ENCODE measurements at places on chromosomes 7 and 10. TPM values are rescaled to one million over a fixed set of nuclear protein-coding genes. Genes with fewer than 3 reads are reported as not detected.

DNA sequence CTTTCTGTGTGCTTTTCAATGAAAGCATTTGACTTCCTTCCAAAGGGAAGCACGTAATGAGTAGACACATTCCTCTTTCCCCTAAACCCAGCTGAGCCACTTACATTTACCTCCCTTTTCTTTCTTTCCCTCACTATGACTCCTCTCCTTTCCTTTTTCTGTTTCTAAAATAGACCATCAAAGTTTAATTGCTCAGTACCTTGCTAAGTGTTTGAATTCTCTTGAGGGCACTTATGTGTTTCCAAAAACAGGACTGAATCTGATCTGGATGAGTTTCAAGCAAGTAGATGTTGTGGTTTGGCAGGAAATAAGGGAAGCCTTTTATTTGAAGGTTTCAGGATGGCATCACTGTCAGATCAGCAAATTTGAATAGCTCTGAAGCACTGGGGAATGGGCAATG, 396.2 kb downstream of the REEP3 start:
- no peak for DNase-seq

DNA sequence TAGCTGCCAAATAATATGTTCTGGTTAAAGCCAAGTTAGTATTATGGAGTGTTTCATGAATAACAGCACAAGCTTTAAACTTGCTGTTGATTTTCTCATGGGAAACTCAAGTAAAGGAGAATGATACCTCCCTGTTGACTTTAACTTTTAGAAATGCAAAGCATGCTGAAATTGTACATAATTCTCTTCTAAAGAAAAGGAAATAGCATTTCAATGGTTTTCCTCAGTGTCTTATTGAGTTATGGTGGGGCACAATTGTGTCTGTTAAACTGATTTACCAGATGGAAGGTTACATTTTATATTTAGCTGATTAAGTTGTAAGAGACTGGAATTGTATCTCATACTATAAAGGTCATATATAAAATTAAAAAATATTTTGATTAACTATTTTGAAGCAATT, 119.3 kb downstream of the HDAC9 start:
- no peak for DNase-seq

GRCh38 chr10:69481305-69481704, 30.0 kb downstream of the TSPAN15 start:
- no peak for DNase-seq

DNA sequence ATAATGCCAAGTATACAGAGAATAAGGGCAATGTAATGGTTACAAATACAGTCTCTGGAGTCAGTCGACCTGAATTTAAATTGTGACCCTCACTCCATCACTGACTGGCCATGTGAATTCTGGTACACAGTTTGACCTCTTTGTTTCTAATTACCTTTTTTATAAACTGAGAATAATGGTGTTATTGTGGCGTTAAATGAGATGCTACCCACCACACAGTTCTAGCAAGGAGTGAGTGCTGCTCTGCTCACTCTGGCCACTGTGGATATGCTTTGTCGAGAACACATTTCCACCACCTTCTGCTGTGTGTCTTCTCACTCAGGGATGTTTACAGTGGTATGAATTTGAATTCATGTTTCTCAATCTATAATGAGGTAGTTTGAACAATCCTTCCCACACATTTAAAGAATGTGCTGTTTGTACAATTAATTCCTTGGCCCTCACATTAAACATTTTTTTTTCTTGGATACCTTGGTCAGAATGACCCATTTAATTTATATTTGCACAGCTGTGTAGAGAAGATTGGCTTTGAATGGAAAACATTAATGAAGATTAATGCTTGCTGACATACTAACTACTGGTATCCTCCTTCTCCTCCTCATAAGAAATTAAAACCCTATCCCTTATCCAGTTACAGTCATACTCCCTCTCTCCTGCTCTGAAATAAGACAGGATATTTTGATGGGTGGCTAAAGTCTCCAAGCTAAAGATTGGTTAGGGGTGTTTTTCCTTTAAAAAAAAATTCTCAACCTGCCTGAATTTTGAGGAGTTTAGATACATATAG, 42.4 kb downstream of the PLCE1 start:
- DNase-seq, result no peak

- no peak for DNase-seq
Measured at GRCh38 chr10:90936276-90936659, 15.4 kb upstream of the ANKRD1 start.

DNA sequence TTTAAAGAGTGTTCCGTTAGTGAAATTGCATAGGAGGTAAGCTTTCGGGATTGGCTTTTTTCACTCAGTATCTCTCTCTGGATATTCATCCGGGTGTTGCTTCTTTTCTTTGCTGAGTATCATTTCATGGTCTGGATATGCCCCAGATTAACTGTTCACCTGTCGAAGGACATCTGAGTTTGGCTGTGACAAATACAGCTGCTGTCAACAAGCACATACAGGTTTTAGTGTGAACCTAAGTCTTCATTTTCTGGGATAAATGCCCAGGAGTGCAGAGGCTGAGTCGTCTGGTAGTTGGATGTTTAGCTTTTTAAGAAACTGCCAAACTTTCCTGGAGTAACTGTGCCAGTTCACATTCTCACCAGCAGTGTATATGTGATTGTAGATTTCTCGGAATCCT, 5.6 kb downstream of the DOCK1 start:
- DNase-seq, result no peak

- no peak for DNase-seq
Measured at GRCh38 chr7:152896217-152896616, 136.7 kb downstream of the ACTR3B start.

The UBN2 gene
- total RNA-seq, result 8.9 TPM

- no peak for DNase-seq
Measured at GRCh38 chr7:95974108-95974507, 201.8 kb downstream of the DYNC1I1 start.

The SPDYE16 gene
- total RNA-seq, result 0.13 TPM

DNA sequence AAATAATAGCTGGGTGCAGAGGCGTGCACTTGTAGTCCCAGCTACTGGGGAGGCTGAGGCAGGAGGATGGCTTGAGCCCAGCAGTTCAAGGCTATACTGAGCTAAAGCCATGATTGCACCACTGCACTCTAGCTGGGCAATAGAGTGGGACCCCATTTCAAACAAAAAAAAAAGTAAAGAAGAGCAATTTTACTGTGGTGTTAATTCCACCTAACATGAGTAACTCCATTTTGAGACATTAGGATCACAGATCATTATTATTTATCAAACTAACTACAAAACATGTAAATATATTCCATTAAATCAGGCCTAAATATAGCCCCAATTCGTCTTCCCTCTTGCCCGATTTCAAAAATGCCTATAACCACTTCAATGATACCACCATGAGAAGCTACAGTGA, 104.8 kb upstream of the TRIM24 start:
- DNase-seq, result no peak

DNA sequence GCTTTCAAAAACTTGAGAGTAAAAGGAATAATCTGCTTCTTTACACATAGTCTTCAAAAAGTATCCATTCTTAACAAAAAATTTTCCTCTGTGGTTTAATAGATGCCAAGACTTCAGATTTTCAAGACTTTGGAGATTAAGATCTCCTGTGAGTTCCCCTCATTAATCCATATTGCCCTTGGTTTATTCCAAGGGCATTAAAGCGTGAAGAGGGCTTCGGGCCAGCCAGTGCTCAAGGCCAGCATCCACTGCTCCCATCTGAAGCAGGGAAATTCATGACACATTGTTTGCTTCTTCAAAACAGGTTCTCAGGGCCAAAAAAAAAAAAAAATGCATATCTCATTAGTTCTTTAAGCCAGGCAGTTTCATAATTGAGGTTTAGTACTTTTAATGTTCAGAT, 137.3 kb upstream of the RHOBTB1 start:
- DNase-seq, result no peak

DNA sequence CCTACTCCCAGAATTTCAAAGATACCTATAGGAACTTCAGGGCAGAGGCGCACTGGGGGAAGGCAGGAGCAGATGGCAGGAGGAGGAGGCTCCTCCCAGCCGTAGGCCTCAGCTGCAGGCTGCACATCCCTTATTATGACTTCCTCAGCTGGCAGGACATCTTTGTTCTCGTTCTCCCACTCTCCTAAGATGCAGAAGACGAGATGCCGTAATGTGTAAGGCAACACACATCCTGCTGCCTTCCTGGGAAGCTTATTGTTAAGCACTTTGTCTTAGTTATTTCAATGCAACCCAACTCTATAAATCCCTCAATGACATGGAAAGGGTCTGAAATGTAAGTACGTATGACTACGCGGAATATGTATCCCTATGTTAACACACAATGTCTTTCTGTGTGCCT, 599.8 kb upstream of the MGMT start:
- DNase-seq, result no peak

- no peak for DNase-seq
Measured at GRCh38 chr10:45353186-45353585, 20.8 kb upstream of the ALOX5 start.

GRCh38 chr7:135349746-135350145, 116.1 kb downstream of the STRA8 start:
- no peak for DNase-seq

- no peak for DNase-seq
Measured at GRCh38 chr10:47308775-47309174, 8.8 kb downstream of the GDF10 start.

The CSTF2T gene
- 8.1 TPM for total RNA-seq

GRCh38 chr10:17910125-17910789, 41.5 kb upstream of the SLC39A12 start:
- no peak for DNase-seq

GRCh38 chr7:90677486-90678404, 81.6 kb downstream of the CDK14 start:
- DNase-seq, result no peak

- no peak for DNase-seq
Measured at GRCh38 chr10:55628260-55628701, 732.8 kb downstream of the ZWINT start.

- no peak for DNase-seq
Measured at GRCh38 chr10:24995072-24995471, 20.9 kb downstream of the ENKUR start.

The TMEM178B gene
- not detected for total RNA-seq

GRCh38 chr7:125877246-125877645, 947.6 kb upstream of the POT1 start:
- DNase-seq, result no peak

DNA sequence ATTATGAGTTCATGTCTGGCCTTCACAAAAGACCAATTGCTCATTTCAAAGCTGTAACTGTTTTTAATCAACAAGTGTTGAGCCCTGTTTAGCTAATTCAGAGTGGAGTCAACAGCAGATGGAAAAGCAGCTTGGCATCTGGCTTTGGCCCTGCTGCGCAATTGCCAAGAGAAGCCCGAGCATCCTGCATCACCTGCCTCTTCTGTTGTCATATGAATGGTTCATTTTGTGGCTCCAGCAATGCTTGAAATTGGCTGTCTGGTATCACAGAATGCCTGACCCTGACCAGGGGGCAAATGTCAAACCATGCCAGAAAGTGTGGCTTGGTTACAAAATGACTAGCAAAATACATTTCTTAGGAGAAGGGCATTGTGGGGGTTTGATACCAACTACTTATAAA, 296.5 kb upstream of the PHF14 start:
- no peak for DNase-seq

GRCh38 chr10:24690961-24691512, 32.6 kb downstream of the ARHGAP21 start:
- DNase-seq, result no peak

DNA sequence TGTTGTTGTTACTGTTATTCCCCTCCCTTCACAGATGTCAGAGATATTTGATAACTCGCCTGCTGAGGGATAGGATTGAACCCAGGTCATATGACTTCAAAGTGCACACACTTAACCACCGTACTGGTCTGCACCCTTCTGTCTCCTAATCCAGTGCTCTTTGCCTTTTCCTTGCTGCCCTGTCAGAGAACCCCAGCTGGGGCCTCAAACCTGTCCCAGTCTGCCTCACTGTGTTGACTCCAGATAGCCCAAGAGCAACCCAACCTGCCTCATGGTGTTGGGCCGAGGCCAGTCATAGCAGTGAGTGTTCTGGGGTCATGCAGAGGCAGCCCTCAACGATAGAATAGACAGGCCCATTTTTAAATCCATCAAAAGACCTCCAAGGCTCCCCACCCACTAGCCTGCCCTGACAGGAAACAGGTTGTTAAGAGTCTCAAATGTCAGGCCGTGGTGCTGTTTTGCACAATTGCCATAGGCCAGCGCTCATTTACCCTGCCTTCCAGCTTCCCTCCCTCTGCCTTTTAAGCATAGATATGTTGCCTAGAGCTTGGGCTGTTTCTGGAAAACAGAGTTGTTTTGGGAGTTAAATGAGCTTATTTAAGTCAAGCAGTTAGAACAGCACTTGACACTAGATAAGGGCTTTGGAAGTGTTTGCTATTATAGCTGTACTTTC, 37.0 kb upstream of the PDCD4 start:
- DNase-seq, result no peak

DNA sequence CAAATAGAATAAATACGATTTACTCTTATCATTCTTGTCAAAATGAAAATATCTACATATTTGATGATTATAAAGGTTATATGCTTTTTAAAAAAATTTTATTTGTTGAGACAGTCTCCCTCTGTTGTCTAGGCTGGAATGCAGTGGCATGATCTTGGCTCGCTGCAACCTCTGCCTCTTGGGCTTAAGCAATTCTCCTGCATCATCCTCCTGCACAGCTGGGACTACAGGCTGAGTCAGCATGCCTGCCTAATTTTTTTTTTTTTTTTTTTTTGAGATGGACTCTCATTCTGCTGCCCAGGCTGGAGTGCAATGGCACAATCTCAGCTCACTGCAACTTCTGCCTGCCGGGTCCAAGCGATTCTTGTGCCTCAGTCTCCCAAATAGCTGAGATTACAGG, 48.9 kb downstream of the PUS7 start:
- no peak for DNase-seq

GRCh38 chr7:33774762-33775523, 130.4 kb upstream of the BMPER start:
- DNase-seq, result no peak

The VOPP1 gene
- 20.0 TPM for total RNA-seq

Measured in left lobe of liver (tissue), 2 donors.